Activated CD8-positive, alpha-beta memory T cell treated with anti-CD3 and anti-CD28 coated beads for 48 hours (primary cell): ENCODE measurements at places on chromosomes 6 and 20.

DNA sequence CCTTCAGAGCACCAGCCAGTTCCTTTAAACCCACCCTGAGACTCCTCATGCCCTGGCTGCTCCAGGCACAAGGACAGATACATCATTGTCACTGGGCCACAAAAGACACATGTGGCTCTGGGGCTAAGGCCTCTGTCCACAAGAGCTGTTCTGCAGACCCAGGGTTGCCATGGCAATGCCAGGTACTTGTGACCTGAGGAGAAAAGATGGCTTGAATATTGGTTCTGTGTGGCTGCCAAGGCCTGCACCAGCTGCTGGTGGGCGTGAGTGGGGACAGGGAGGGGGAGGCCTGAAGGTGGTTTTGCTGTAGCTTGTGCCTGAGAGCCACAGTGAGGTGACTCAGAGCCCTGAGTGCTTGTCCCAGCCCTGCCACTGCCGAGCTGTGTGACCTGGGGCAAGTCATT, 31.8 kb downstream of the SAYSD1 start:
- DNase-seq = no peak

DNA sequence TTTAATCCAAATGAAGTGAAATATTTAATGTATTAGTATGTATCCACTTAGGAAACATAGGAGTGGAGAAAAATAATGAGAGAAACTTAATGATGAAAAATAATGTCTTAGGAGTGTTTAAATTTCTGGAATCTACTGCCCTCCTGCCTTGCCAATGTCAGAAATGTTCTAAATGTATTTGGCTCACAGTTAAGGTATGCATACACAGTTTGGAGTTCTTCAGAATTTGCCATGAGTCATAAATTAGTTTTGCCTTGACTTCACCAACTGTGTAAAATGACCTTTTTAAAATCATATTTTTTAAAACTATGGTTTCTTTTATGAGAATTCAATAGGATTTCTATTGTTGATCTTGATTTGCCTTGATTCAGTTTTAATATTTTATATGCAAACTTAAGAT, 191.7 kb upstream of the HSF2 start:
- DNase-seq = no peak

DNA sequence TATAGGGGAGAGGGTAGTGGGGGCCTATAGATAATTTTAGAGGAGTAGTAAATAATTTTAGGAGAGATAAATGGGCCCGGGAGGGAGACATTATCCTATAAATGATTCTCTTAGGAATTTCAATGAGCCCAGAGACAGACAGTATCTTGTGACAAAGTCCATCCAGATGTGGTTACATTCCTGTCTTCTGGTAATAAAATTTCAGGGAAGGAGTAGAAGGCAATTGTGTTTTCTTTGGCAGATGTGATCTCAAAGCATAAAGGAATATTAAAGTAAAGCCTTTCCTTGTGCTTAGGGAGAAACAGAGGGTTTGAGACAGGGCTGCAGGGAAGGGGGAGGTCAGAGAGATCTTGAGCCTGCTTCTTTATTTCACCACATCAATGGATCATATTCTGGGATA, 979.8 kb upstream of the GJE1 start:
- DNase-seq = no peak

DNA sequence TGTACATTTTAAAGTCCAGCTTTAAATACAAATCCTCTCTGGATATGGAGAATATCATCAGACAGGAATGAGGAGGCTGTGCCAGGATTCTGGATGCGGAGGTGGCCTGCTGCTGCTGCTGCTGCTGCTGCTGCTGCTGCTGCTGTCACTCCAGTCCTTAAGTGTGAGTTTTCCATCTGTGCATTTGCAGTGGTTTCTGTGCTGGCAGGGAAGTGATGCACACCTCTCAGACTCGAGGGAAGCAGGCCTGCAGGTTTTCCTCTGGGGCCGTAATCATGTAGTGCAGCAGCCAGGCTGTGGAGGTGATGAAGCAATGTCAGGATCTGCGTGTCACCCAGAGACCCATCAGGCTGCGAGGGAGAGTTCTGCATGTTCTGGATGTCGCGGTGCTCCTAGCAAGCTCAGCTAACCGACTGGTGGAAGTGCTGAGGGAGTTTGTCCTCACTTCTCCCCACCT, 32.0 kb downstream of the CFAP61 start:
- DNase-seq = no peak

GRCh38 chr6:44699851-44700250, 312.3 kb downstream of the CDC5L start:
- DNase-seq = no peak

DNA sequence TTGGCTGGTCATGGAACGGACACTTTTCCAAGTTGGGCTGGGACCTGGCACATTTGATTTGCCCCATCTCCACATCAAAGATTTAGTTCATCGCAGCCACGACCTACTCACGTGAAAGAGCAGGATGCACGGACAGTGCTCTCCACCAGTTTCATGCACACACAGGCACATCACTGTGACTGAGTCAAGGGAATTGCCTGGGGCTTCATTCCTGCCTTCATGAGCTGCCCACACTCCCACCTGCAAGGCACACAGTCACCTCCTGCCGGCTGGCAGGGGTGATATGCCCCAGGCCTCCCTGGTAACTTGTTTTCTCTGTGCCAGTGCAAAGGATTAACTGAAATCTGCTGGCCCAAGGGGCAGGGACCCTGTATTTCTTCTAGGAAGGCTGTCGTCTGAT, 23.3 kb upstream of the CST1 start:
- DNase-seq = no peak
